D341Med (cell line): ENCODE measurements at places on chromosomes 6 and 20.
A peak's percentile ranks its signal among the peaks of the same experiment; 100 is the strongest.

DNA sequence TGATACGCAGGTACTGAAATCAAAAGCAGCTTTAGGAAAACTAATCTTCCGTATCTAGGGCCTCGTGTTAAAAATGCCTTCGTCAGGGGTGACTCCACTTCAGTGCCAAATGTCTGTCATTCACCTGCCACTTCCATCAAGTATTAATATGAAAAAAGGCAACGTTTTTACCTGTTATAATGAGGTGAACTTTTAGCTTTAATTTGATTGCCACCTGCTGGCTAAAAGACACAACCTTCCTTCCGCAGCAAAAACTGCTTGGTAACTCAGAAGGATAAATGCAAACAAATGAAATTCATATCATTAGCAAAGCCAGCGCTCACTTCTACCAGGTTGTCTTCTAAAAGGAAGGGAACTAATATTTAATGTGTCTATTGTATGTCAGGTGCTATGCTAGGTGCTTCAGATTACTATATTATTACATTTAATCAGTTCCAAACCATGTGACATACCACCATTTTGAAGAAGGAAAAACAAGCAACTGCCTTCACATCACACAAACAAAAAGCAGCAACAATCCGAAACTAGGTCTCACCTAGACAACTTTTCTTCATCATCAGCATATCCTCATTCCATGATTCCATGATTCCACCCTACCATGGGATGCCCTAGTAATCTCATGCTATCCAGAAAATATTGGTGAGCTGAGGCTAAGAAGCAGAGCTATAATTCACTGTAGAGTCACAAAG, 20.6 kb upstream of the ARHGAP18 start:
- no peak for DNase-seq

DNA sequence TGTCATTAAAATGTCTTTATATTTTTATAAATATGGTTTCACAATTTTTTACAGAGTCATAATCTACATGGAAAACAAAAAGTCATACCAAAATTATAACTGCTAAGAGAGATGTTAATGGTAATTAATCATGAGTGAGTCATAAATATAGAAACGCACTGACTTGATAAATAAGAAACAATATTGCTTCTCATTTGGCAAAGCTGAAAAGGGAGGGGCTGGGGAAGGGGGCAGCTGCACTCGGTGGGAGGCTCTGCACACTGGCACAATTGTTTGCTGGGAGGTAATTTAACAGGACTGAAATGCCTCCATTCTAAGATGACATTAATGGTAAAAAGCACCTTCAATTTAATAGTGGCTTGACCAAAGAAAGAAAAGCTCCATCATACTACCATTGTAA, 133.3 kb upstream of the AGPAT4 start:
- no peak for DNase-seq

- DNase-seq, result no peak
These were observed 84.8 kb downstream of the AHI1 start for GRCh38 chr6:135412761-135413160.

DNA sequence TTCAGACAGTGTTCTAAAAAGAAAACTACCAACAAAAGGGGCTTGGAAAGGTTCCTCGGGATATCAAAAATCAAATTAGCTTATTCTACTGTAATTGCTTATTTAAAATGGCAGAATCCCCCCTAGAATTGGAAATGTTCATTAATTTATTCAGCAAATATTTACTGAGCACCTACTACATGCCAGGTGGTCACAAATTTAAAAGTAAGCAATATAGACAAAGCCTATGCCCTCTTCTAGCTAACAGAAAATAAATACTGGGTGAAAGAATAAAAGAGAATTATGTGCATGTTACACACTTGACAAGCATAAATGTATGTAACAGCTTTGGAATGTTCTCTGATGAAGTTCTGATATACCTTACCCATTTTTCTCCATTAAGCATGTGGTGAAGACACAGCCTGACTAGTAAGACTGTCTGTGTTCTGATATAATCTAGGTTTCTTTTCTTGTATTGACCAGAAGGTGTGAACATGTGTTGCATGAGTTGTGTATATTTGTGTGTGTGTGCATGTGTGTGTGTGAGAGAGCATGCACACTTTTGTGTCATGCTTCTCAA, 606.7 kb upstream of the CITED2 start:
- DNase-seq, result no peak

DNA sequence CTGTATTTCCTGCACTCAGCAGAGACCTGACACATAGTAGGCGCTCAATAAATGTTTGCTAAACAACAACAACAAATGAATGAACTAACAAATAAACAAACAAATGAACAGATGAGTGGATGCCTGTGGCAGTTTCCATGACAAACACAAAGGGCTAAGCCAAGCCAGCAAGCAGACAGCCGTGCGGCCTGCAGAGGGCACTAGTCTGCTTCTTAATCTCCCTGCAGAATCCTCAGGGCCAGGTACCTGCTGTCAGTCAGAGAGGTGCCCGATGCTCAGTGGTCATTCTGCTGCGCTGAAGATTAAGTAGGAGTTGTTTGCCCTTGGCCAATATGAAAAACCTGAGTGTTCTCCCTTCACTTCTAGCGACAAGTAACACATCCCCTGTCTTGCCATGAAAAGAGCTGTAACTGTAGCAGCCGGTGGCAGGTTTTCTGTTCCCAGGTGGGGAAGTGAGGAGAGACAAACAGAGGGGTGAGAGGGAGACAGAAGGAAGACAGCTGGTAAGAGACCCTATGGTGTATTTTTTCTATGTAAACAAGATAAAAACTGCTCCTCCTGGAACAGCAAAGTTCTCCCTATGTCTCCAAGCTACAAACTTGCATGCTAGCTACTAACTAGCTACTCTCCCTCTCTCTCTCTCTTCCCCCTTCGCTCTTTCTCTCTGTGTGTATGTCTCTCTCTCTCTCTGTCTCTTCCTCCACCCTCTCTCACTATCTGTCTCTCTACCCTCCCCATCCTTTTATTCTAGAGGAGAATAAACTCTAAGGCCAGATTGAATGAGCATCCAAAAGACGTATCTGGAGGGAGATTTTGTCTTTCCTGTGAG, at the start of gene MC3R:
Gene MC3R, plus strand, starts transcription at position 779 of the 829 bp plus-strand sequence. CDS start 112 bp downstream, outside the sequence.
- DNase-seq, result peak; percentile 69

- no peak for DNase-seq
These were observed 160.1 kb downstream of the SIM1 start for GRCh38 chr6:100304575-100304974.

GRCh38 chr6:156779206-156780094, 2.3 kb downstream of the ARID1B start:
- DNase-seq, result peak; percentile 61

GRCh38 chr6:51827580-51827979, 259.8 kb downstream of the PKHD1 start:
- DNase-seq, result no peak

GRCh38 chr20:3242172-3242692, 3.2 kb upstream of the SLC4A11 start:
- DNase-seq, result no peak

GRCh38 chr6:39128106-39128505, 13.1 kb upstream of the SAYSD1 start:
- no peak for DNase-seq

- no peak for DNase-seq
These were observed 35.1 kb upstream of the AAR2 start for GRCh38 chr20:36201198-36201597.

- DNase-seq, result no peak
These were observed 329.8 kb downstream of the KIF16B start for GRCh38 chr20:16243470-16243869.

GRCh38 chr6:148507774-148508173, 165.1 kb downstream of the SASH1 start:
- DNase-seq, result no peak

DNA sequence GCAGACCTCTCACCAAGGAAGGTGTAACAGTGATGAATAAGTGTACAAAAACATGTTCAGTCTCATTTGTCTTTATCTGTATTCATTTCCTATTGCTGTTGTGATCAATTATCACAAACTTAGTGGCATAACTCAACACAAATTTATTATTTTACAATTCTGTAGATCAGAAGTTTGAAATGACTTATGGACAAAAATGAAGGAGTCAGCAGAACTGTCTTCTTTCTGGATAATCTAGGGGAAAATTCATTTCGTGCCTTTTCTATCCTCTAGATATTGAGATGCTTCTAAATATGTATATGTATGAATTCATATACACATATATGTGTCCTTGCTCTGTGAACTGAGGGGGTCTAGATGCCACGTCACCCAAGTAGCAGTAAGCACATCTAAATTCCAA, 663.1 kb upstream of the MARCKS start:
- no peak for DNase-seq
